Activated CD8-positive, alpha-beta memory T cell treated with anti-CD3 and anti-CD28 coated beads for 1 hour (primary cell): ENCODE measurements at places on chromosomes 2 and 18.

- DNase-seq = no peak
Measured at GRCh38 chr18:59577386-59577655, 119.9 kb downstream of the CCBE1 start.

GRCh38 chr18:80023173-80023572, 11.1 kb upstream of the RBFA start:
- no peak for DNase-seq

GRCh38 chr2:26534865-26535662, 57.1 kb upstream of the OTOF start:
- no peak for DNase-seq

GRCh38 chr2:166607880-166608279, 113.8 kb upstream of the SCN7A start:
- no peak for DNase-seq

GRCh38 chr18:63107171-63107845, 212.3 kb downstream of the BCL2 start:
- no peak for DNase-seq

DNA sequence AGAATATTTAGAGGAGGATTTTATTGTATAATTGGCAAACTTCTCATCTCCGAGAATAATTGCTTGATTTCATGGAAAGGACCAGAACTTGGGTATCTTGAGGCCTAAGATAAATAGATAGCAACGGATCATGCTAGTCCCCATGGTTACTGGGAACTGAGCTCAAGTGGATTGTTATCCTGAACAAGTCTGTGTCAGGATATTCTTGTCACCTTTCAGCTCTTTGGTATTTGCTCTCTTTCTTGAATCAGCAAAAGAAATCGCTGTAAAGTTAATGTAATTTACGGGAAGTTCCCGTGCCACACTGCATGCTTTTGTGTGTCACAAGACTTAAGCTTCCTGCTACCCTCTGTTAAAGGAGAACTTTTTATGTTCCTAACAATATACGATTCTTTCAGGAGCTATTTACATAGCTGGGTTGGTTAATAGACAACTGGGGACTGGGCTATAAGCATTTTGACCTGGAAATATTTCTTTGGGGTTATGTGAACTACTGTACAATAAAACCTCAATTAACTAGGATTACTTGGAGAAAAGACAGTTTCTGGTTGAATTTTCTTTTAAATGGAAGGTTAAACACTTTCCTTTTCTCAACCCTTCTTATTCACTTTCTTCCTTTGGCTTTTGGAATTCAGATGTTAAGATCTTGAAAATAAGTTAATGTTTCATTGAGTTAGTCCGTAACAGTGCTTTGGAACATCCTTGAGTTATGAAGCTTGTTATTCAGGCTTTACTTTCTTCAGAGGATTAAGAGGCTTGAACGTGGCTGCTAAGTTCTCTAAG, 151.2 kb downstream of the FMNL2 start:
- no peak for DNase-seq

DNA sequence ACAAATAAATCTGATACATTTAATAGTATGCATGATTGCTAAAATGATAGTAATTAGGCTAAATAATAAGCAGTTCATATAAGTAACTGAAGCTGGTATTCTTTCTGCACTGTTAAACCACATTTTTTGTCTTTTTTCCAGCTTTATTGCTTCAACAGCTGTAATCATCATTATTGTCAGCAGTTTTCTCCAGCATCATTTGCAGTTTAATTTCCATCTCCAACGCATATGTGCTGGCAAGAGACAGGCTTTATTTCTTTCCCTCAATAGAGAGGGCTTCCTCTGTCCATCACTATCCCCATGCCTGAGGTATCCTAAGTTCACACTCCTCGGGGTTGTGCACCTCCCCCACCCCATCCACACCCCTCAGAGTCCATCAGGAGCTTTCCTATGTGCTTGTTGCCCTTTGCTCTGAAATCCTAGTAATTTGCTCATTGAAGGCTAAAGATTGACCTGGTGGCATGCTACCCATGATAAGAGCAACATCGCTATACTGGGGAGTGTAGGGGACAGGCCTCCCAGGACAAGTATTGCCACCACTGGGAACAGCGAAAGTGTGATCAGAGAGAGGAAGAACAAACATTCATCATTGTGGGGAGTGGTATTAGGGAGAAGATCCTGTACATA, 37.1 kb downstream of the B4GALT6 start:
- no peak for DNase-seq

- DNase-seq = no peak
Measured at GRCh38 chr2:8985561-8986326, 17.7 kb downstream of the MBOAT2 start.

- no peak for DNase-seq
Measured at GRCh38 chr2:148042219-148042618, 21.3 kb downstream of the MBD5 start.

DNA sequence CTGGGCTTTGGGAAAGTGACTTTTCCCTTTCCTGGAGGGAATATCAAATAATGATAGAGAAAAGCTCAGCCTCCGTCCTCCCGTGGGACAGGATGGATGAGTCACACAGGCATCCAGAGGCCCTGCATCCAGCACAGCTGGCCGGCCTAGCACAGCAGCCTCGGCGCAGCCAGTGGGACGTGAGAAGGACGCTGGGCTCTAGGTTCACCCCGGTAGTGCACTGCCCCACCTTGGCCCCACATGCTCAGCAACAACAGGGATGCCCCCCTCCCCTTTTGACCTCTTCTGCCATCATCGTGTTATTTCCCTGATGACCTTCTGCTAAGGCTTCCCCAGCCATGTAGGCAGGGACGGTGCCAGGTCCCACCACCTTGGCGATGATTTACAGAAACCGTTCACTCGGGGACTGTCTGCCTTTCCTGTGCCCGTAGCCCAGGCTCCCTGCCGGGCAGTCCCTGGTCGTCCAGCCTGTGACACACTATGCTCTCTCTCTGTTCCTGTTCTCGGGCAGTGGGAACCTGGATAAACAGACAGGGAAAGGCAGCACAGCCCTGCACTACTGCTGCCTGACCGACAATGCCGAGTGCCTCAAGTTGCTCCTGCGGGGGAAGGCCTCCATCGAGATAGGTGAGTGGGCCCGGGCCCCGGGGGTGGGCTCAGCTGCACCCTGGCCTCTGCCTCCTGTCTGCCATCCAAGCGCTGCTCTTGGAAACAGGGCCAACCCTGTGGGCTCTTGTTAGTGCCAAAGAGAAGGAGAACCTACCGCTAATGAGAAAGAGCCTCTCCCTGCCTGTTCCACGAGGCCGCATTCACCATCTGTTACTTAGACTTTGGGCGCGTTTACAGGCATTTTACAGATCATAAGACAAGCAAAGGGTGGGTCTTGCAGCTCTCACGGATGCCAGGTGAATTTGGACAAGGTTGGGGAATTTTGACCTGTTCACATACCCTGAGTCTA, 44.6 kb downstream of the ITGB1BP1 start:
- DNase-seq = no peak

DNA sequence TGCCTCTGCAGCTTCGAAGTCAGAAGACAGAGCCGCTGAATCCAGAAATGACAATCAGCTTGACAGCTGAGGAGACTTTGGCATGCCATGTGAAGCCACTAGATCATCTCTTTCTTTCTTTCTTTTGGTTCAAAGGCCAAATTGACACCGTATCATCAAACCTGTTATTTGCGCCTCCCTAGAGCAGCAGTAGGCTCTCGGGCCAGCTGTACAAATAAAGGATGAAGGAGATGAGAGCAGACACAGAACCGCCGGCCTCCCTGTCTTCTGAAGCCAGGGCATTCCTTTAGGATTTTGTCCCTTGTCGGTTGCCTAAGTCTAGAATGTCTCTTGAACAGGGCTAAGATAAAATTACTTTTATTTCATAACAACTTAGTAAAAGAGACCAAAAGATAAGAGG, 36.8 kb downstream of the COL4A4 start:
- no peak for DNase-seq

DNA sequence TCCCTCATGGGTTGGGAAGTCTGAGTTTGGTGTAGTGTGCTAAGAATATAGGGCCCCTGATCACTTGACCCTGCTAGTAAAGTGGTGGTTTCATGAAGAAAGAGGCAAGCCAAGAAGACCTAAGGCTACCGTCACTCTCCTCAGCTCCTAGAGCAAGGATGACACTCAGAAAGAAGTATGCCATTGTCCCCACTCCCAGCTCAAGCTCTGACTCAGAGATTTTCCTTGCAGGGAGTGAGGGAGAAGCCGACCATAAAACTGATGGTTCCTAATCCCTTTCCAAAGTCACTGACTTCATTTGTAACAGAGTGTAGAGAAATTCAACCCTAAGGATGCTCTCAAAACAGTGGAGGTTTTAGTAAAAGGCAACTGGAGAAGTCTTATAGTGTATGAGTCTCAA, 80.9 kb downstream of the ICA1L start:
- DNase-seq = no peak

- no peak for DNase-seq
Measured at GRCh38 chr2:86649119-86649947, 25.7 kb upstream of the RNF103 start.

DNA sequence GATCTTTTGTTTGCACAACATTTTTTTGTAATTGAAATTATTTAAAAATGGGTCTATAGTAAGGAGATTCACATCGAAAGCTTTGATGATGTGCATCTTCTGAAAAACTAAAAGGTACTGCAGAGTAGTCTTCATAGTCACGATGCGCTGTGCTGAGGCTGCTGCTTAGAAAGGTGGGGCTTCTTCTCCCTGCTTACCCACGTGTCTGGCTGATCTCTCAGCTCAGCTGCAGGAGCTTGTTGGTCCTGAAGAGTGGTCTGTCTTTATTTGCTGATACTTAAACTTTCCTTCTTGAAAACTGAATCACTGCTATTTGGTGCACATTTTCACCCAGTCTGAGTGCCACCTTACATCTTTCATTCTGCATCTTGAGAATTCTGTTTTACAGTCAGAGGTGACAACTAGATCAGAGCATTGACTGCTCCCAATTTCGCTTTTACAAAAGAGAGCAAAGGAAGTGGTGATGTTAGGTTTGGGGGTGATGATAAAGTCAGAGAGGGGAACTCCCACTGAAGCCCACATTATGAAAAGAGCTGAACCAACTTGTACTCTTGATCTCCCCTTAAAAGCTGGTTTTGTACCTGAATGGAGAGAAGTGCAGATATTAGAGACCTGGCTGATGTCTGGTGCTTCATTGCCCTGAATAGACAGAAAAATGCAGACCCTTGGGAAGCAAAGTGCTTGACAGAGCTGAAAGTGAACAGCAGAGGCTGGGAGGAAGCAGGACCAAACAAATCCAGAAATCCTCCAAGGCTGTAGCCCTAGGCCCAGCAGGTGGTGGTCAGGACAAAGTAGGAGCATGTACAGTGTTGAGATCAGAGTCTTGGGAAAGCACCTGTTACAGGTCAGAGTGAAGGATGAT, 984.5 kb downstream of the TSN start:
- DNase-seq = no peak

- DNase-seq = no peak
Measured at GRCh38 chr2:10762651-10763460, 41.4 kb downstream of the ATP6V1C2 start.

DNA sequence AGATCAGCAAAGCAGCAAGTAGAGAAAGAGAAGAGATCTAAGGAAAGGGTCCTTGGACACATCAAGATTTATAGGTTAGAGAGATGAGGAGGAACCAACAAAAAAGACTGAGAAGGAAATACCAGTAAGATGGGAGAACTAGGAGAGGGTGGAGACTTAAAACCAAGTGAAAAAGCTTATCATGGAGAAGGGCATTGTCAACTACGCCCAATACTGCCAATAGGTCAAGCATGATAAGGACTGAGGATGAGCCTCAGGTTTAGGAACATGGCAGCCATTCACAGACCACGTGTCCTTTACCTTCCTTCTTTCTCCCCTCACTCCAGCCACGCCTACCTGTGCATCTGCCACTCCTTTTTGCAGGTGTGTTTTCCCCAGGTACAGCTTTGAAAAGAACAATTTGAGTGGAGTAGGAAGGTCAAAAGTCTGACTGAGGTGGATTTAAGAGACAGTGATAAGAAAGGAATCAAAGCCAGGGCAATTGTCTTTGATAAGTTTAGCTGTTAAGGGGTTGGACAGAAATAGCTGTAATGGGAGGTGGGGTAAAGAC, 238.7 kb downstream of the STK39 start:
- DNase-seq = no peak
